CD4-positive, alpha-beta T cell (primary cell): ENCODE measurements at places on chromosomes 4 and X.

GRCh38 chr4:184396570-184397515, 77.5 kb downstream of the IRF2 start:
- no peak for DNase-seq

DNA sequence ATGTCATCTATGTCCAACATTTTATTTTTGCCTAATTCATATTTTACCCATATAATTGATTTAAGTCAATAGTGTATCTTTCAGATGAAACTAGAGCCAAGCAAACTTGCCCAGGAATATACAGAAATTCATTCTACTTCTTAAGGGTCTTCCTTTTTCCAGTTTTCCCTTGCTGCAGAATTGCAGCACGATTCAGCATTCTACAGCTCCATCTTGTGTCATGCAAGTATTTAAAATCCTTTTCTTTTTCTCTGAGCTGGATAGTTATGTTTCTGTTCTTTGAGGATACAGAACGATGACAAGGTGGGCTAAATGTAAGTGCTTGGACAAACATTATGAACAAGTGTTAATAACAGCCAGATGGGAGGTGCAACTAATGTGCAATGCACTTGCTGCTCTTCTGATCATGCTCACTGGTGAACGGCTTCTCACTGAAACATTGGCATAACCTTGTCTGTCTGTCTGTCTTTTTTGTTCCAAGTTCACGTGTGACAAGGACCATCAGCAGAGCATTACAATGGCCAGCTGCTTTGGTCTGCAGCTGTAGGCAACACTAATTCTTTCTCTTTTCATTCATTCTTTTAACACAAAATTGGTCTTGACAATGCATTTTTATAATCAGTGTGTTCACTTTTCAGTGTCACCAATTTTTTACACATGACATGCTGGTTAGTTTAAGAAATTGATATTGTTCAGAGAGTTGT, 1821.7 kb downstream of the ARAP2 start:
- DNase-seq = no peak

DNA sequence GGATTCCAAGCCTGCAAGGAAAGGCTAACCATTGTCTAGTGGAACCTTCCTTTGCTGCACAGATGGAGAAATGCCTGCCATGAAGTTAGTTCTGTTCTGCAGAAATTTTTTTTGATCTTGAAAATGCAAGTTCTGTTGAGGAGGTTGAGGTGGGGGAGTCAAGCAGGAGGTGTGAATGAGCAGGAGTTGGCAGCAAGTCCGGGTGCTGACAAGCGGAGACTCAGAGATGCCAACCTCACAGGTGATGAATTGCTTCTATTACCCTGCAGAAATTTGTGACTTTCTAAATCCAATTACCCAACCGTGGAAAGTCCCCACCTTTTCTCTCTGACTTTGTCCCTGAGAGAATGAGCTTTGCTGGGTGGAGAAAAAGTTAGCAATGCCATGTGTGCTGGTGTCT, 350.1 kb downstream of the DHRSX start:
- no peak for DNase-seq

DNA sequence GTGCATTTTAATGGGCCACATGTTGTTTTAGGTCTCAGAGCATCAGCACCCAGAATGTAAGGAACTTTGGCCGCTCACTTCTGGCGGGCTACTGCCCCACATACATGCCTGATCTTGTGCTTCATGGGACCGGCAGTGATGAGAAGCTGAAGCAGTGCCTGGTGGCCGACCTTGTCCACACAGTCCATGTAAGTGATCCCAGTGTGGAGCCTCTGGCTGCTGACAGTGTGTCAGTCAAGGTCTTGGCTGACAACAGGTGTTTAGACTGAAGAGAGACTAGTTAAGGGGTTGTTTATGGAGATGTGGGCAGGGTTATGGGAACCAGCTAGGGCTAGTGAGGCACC, 101.4 kb downstream of the FNIP2 start:
- no peak for DNase-seq

DNA sequence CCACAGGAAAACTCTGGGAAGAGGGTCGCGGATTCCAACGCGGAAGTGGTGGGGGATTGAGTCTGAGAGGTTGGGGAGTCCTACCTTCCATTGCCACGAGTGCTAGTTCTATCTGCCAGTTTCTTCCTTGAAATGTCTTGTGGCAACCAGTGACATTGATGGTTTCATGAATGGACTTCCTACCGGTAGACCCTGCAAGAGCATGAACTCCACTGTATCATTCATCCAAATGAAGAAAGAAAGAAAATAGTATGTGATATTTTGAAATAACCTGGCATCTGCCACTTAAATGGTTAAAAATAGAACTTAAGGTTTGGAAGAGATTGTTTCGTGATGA, 1.1 kb upstream of the SLC10A7 start:
- no peak for DNase-seq

GRCh38 chr4:112509243-112510141, 6.5 kb downstream of the NEUROG2 start:
- DNase-seq = peak; percentile 16

DNA sequence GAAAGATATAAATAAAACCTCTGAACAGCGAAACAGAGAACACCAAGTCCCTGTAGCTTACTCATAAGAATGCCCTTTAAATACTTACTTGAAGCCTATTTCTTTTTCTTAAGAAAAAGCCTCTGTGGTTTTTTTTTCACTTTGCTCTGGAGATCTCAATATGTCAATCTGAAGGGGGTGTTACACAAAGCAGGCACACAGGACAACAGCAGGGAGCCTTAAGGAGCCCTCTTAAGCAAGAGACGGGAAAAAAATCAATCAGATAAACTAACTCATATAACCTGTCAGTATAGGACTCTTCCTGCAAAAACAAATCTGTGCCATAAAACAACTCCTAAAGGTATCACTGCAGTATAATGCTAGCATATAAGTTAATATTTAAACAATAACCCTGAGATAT, 611.1 kb upstream of the ATOH1 start:
- no peak for DNase-seq

DNA sequence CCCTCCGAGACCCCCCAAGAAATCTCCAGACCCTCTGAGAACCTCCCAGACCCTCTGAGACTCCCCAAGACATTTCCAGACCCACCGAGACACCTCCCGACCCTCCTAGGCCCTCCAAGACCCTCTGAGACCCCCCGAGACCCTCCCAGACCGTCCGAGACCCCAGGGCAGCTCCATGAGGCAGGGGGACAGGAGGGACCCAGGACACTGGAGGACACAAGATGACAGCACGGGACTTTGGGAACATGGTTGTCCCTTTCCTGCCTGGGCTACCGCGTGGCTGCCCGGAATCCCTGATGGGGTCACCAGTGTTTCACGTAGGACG, 10.3 kb downstream of the CTBP1 start:
- DNase-seq = peak; percentile 1

GRCh38 chr4:113682730-113683537, 78.6 kb downstream of the CAMK2D start:
- peak; percentile 41 for DNase-seq

GRCh38 chrX:71917621-71918343, 7.1 kb downstream of the NHSL2 start:
- DNase-seq = no peak

DNA sequence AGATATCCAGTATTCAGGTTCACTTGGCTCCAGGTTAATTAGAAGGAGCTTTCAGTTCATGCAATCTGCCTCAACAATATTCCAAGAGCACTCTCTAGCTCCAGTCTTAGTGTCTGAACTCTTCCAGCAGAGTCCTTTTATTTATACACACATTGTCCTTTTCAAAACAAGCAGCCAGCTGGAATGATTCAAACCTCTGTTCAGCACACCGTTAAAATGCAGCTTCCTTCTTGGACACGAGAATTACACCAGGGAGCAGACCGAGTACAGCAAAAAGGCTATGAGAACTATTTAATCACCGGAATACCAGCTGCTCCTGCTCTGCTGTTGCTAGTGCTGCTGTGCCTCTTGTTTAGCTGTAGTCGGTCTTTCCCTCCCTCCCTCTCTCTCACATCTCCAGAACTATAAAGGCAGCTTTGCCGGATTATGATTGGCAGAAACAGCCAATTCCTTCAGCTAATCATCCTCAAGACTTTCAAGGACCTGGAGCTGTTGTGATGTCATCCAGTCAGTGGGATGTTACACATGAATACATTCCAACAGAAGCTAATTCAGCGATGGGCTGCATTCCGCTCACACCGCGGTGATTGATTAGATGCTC, at the start of gene NDST4:
TSS of gene NDST4 (minus strand) at position 115 of the 601 bp plus-strand sequence. CDS start 36,584 bp downstream, outside the sequence.
- no peak for DNase-seq

- no peak for DNase-seq
These were observed 107.6 kb upstream of the BMP3 start for GRCh38 chr4:80922941-80923340.

DNA sequence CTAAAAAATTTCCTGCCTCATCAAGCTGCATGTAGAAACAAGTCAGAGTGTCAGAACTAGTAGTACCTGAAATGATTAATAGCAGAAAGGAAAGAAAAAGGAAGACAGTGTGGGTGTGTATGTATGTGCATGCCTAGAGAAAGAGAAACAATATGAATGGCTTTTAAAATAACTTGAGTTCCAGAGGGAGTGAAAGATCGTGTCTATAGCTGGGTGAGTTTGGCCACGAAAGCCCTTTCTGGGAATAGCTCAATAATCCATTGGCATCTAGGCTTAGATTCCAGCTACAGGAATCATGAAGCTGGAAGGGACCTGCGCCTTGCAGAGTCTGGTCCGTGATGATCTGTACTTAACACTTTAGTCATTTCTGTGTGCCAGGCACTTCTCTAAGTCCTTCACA, 195.6 kb downstream of the RAPGEF2 start:
- DNase-seq = no peak

GRCh38 chr4:150039274-150040127, 38.7 kb upstream of the DCLK2 start:
- DNase-seq = no peak

DNA sequence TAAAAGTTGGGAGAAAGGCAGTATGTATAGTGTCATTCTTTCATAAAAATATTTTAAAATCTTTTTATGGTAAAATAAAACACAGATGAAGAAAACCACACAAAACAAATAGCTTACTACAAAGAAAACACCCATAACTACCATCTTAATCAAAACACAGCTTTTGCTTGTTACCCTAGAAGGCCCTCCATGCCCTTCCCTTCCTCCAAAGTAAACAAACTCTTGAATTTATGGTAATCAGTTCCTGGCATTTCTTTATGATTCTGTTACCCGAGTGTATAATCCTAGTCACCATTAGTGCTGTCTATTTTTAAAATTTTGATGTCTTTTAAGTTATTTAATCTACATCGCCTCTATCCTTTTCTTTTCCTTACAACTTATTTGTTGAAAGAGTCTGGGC, 170.9 kb downstream of the APBB2 start:
- no peak for DNase-seq

DNA sequence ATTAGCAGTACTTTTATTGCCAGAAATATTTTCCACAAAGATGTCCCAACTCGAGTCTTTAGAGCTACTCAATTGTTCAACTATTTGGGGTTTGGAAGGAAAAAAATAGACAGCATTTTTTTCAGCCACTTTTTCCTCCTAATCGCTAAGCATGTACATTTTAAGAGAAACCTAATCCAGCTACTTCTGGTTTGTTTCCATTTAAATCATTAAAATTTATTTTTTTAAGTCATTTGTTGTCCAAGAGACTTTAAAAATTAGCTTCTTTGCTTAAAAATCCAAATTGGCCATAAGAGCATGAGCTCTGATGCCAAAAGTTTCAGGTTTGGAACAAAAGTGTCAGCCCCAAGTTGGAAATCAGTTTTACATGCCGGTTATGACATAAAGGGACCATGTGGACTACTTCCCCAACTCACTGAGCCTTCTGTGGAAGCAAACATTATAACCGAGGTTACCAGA, 186.3 kb upstream of the INTU start:
- DNase-seq = no peak

- no peak for DNase-seq
These were observed 45.9 kb upstream of the PGRMC1 start for GRCh38 chrX:119190091-119190681.
